ENCODE measurements at places on chromosomes 7 and 10.

GRCh38 chr10:88066876-88067275, 203.5 kb downstream of the PTEN start:
- DNase-seq = peak; percentile 48

- DNase-seq = no peak
These were observed 86.5 kb downstream of the LSM5 start for GRCh38 chr7:32403463-32404229.

DNA sequence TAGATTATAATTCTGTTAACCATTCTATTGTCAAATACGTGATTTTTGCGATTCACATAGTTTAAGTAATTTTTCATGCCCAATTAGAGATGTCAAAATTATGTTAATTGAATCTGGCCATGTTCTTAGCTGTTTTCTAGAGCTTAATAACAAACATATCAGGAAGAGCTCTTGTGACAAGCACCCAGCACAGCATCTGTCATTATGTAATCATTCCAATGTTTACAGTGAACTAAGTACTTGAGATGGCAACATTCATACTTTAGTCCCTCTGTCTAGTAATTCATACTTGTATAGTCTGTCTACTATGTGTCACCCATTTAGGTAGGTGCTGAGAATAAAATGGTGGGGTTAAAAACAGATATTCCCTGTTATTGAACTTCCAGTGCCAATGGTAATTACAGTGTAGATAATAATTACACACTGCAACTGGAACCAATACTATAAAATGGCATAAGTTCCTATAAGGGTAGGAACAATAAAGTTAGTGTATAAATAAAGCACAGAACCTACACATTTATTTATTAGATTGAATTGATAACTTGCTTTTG, 55.2 kb downstream of the ZEB1 start:
- DNase-seq = no peak

GRCh38 chr10:72088889-72089575, 681 bp upstream of the SPOCK2 start:
- DNase-seq = peak; percentile 70

- DNase-seq = peak; percentile 74
These were observed 28.6 kb downstream of the PDSS1 start for GRCh38 chr10:26725837-26726727.

Measured in CD4-positive, alpha-beta T cell treated with Interleukin-17A for 4 hours (primary cell).